ENCODE measurements at places on chromosomes 12 and 14.

- H3K4me3 ChIP-seq: no peak overlapping the region
- H3K4me1 ChIP-seq: no peaks in the 10 kb centered on the region
- no peak overlapping the region for H3K27ac ChIP-seq
- H3K36me3 ChIP-seq: no peaks in the 10 kb centered on the region
These were observed 123.5 kb downstream of the CAPZA3 start for GRCh38 chr12:18861287-18861858.

DNA sequence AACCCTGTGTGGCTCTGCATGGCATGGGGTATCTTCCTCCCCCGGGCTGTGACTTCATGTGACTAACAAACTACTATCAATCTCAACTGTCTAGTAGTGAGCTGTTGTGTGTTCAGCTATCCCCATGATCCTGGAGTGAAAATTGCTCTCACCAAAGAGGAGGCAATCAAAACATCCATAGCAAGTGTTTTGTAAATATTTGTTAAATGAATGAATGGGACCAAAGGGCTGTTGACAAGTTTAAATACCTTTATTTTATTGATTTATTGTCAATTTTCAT is 138.1 kb upstream of the CPM start:
- no peaks in the 10 kb centered on the region for H3K36me3 ChIP-seq
- H3K27ac ChIP-seq: no peak overlapping the region
- H3K4me1 ChIP-seq: peaks cover 4% of the 10 kb centered on the region
- no peak overlapping the region for H3K4me3 ChIP-seq

GRCh38 chr14:31271648-31272047 is 64.1 kb upstream of the HECTD1 start:
- no peaks in the 10 kb centered on the region for H3K36me3 ChIP-seq
- H3K27ac ChIP-seq: no peak overlapping the region

- H3K27me3 ChIP-seq: no peaks in the 10 kb centered on the region
- peaks cover 2% of the 10 kb centered on the region for H3K4me1 ChIP-seq
- H3K4me3 ChIP-seq: no peak overlapping the region
- no peak overlapping the region for H3K27ac ChIP-seq
These were observed 111.3 kb downstream of the EML1 start for GRCh38 chr14:99904506-99904905.

DNA sequence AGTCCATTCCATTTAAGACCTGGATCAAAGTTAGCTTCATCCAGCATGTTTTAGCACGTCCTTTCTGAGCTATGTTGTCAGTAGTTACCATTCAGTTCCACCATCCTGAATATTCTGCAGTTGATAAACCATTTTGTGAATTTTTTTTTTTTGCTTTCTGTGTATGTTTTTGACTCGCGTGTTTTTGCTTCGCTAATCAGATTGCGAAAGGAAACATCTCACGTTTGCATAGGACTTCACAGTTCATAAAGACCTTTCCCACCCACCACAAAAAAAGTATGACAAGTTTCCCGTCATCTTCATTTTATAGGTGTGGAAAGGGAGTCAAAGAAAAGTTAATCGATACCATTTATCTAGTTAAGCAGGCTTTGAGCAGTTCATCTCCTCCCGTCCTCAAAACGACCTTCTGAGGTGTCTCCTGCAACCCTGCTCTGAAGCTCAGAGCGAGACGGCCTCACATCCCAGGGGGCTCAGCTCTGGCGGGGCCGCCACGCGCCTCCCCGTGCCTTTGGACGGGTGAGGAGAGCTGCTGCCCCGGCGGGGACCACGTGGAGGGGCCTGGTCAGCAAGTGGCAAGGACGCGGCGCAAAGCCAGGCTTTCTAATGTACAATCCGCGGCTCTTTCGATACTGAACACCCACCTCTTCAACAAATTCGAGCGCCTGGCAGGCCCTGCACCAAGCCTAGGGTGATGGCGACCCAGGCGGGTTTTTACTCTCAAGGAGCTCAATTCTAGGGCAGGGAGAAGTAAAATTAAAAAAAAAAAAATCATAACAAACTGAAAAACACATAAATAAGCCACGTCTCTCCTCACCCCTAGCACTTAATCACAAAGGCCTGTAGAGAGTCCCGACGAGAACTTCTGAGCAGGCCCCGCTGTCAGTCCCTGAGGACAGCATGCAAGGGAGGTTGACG is 988 bp upstream of the TMEM263 start:
- H3K4me3 ChIP-seq: peak overlapping the region; percentile 99
- no peak for DNase-seq
- no peaks in the 10 kb centered on the region for H3K27me3 ChIP-seq
- H3K4me1 ChIP-seq: peaks cover 4% of the 10 kb centered on the region
- peak overlapping the region; percentile 82 for H3K27ac ChIP-seq

GRCh38 chr12:127145929-127146789 is 1120.8 kb upstream of the TMEM132C start:
- H3K27ac ChIP-seq: no peak overlapping the region
- H3K27me3 ChIP-seq: no peaks in the 10 kb centered on the region
- peak overlapping the region; percentile 80 for H3K4me3 ChIP-seq
- H3K4me1 ChIP-seq: peaks cover 1% of the 10 kb centered on the region
- no peaks in the 10 kb centered on the region for H3K36me3 ChIP-seq

DNA sequence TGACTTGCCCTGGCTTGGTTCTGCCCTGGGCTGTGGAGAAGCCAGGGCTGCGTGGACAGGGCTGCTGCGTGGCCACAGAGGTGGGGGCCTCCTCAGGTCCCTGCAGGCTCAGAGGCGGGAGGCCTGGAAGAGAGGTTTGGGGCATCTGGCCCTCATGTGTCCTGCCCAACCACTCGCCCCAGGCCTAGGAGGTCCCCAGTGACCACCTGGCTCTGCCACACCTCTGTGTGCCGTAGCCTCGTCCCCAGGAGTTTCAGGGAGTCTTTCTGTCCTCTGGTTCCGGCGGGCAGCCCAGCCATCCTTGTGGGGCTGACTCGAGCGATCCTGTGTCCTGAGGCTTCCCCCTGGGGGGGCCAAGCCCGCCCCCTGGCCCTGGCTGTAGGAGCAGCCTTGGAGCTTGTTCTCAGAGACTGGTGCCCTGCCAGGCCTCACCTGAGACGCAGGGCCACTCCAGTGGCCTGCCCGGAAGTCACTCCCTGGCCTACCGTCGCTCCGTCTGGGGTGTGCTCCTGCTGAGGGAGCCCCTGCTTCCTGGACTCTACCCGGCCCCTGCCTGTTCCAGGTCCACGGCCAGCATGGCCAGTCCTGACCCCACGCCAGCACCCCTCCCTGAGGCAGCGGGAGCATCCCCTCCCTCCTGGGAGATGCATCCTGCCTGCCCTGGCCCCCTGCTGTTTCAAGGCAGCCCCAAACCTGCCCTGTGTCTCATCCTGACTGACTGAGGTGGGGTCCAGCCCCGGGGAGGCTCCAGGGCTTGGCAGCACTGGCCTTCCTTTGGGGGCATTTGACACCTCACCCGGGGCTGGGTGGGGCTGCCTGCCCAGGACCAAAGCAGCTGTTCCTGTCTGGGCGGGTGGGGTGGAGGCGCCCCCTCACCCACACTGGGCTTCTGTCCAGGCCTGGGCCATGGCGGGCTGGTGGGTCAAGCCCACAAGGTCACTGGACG is 13.9 kb downstream of the ASPG start:
- H3K36me3 ChIP-seq: no peaks in the 10 kb centered on the region
- no peak overlapping the region for H3K27ac ChIP-seq
- H3K4me3 ChIP-seq: peak overlapping the region; percentile 7

DNA sequence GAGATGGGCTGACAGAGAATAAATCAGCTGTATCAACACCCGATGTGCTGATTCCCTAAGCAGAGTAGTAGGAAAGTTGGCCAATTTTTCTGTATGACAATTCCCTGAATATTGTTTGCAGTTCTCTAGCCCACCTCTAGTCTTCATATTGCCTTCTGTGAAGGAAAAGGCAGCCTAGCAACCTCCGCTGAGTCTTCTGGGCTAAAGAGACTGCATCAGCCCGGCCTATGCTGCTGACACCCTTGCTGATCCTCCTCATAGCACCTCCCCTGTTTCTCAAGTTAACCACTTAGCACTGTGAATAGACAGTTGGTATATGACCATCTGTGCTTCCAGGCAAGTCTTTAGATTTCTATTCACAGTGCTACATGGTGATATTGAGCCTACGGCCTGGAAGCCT is 161.1 kb upstream of the EGLN3 start:
- no peak overlapping the region for H3K27ac ChIP-seq
- H3K4me3 ChIP-seq: no peak overlapping the region
- no peaks in the 10 kb centered on the region for H3K27me3 ChIP-seq
- no peaks in the 10 kb centered on the region for H3K36me3 ChIP-seq
- no peaks in the 10 kb centered on the region for H3K4me1 ChIP-seq

- no peaks in the 10 kb centered on the region for H3K27me3 ChIP-seq
- no peak overlapping the region for H3K4me3 ChIP-seq
- no peak for DNase-seq
- H3K27ac ChIP-seq: no peak overlapping the region
- no peaks in the 10 kb centered on the region for H3K36me3 ChIP-seq
- peaks cover 10% of the 10 kb centered on the region for H3K4me1 ChIP-seq
These were observed 24.0 kb upstream of the GSG1 start for GRCh38 chr12:13127444-13127843.

GRCh38 chr14:97061198-97061597 is 264.0 kb downstream of the VRK1 start:
- H3K27me3 ChIP-seq: no peaks in the 10 kb centered on the region
- no peak for DNase-seq
- H3K4me1 ChIP-seq: no peaks in the 10 kb centered on the region
- no peaks in the 10 kb centered on the region for H3K36me3 ChIP-seq

DNA sequence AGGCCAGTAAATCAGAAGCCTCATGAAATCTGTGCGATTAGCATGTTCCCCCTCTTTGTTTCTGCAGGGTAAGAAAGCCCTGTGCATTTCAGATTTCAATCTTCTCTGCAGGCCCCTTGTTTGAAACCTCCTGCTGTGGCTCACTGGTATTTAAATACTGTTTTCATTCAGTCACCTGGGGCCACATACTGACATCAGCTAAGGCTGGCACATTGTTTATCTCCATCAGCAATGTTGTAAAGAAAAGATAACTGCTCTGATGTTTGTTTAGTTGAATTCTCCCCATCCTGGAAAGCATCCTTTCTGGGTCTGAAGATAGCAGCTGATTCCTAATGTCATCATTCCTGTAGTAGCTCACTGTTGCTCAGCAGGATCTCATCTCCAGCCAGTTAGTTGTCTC is 554.9 kb downstream of the NRXN3 start:
- H3K4me3 ChIP-seq: no peak overlapping the region
- H3K27ac ChIP-seq: no peak overlapping the region
- no peaks in the 10 kb centered on the region for H3K27me3 ChIP-seq
- no peaks in the 10 kb centered on the region for H3K4me1 ChIP-seq
- no peaks in the 10 kb centered on the region for H3K36me3 ChIP-seq

DNA sequence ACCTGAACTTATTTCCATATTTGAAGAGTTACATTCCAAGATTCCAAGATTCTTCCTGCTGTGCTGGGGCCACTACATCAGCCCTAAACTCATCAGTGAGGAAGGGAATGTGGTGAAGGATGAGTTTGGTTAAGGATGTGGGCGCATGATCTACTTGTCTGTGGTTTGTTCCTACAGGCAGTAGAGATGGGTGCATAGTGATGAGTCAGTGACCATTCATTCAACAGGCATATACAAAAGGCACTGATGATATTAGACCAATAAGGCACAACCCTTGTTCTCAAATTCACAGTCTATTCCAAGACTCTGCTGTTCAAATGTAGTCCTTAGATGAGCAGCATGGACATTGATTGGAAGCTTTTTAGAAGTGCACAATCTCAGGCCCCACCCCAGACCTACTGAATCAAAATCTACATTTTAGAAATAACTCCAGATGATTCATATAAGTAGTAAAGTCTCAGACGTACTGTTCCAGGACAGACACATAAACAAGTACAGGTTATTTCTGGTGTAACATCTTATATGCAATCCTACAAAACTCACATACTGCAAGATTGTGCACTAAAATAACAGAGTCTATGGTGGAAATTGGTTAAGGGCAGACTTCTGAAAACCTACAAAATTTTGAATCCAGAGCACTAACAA is 47.7 kb upstream of the MAP3K9 start:
- H3K27me3 ChIP-seq: no peaks in the 10 kb centered on the region
- DNase-seq: peak; percentile 89
- H3K4me1 ChIP-seq: no peaks in the 10 kb centered on the region
- no peaks in the 10 kb centered on the region for H3K36me3 ChIP-seq
- H3K4me3 ChIP-seq: no peak overlapping the region

- no peak overlapping the region for H3K4me3 ChIP-seq
- peaks cover 82% of the 10 kb centered on the region for H3K36me3 ChIP-seq
- H3K27ac ChIP-seq: no peak overlapping the region
- H3K27me3 ChIP-seq: peaks cover 67% of the 10 kb centered on the region
- peaks cover 20% of the 10 kb centered on the region for H3K4me1 ChIP-seq
These were observed 3.4 kb downstream of the RTL1 start for GRCh38 chr14:100899884-100900771.

GRCh38 chr12:18646286-18646890 is 91.4 kb downstream of the PLCZ1 start:
- no peaks in the 10 kb centered on the region for H3K27me3 ChIP-seq
- DNase-seq: no peak
- H3K4me1 ChIP-seq: no peaks in the 10 kb centered on the region
- no peak overlapping the region for H3K27ac ChIP-seq
- H3K4me3 ChIP-seq: no peak overlapping the region

DNA sequence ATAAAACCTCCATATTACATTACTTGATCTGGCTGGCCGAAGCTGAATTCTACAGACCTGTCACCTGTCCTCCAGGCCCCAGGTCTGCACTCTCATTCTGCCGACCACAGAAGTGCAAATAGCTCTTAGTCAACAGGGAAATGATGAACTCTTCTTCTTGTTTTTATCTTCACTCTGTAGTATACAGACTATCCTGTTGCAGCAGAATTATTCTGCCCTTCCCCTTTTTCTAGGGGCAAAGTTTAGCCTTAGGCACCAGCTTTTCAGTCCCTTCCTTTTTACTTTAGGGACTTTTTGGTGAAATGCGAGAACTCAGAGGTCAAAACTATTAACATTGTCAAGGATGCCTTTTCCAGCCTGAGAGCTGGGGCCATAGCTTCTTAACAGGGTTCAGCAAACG is 229.6 kb upstream of the EGLN3 start:
- no peaks in the 10 kb centered on the region for H3K27me3 ChIP-seq
- H3K4me1 ChIP-seq: no peaks in the 10 kb centered on the region
- DNase-seq: no peak

DNA sequence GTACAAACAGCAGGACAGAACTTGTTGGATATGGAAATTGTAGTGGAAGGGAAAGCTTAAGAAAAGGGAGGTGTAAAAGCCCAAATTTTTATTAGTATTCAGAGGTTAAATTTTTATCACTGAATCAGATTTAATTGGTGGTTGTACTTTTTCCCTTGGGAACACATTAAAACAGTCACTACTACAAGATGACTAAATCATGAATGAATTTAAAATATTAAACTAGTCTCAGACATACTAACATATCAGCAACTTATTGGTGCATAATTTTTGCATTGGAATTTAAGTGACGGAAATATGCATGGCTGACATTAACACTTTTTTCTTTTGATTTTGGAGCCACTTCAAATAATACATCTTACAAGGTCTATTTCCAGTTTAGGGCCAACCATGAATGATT is 27.6 kb downstream of the SAMD4A start:
- H3K4me3 ChIP-seq: no peak overlapping the region
- H3K4me1 ChIP-seq: peaks cover 13% of the 10 kb centered on the region
- H3K36me3 ChIP-seq: no peaks in the 10 kb centered on the region
- no peak for DNase-seq

GRCh38 chr14:91310606-91311283 is 66.2 kb upstream of the GPR68 start:
- no peak overlapping the region for H3K27ac ChIP-seq
- peaks cover 2% of the 10 kb centered on the region for H3K4me1 ChIP-seq
- DNase-seq: no peak
- no peaks in the 10 kb centered on the region for H3K27me3 ChIP-seq

Measured in mesenchymal stem cell (in vitro differentiated cells and primary cell).